ENCODE measurements at places on chromosomes 11 and 22.

DNA sequence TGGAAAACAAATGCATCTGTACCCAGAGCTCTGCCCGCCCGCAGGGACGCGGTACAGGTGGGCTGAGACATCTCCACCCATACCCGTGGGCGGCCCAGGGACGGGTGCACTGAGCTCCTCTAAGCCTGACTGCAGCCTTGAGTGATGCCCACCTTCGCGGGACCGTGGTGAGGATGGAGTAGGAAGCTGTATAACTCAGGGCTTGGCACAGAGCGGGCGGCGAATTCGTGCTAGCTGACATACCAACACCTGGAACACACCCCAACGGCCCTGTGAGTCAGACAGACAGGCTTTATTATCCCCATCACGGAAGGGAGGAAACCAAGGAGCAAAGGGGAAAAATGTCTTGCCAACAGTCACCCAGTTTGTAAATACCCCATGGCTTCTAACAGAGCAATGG is 61.9 kb downstream of the SMCO4 start:
- DNase-seq = no peak

DNA sequence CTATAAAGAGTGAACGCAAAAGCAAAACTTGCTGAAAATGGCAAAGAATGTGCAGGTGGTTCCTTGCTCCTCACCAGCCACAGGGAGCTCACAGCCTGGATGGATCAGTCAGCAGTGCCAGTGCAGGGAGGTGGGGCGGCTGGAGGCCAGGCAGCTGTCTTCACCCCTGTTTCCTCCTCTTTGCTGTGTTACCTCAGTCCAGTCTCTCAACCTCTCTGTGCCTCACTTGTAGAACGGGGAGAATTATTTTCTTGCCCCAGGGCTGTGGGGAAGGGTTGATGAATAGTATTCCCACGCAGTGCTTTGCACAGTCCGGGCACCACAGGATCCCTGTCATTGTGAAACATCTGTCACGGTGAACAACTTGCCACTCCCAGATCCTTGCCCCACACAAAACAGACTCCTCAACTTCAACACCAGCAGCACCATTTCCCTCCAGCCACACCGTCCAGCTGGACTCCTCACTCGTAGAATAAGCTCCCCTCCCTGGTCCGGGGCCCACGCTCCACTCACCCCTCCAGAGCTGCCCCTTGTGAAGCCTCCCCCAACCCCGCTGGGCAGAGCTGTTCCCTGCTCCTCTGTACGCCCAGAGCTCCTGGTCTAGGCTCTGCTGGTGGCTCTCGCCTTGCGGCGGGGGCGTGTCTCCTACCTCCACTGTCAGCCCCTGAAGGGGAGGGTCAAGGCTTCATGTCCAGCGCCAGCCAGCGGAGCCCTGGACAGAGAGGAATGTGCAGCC is 27.7 kb downstream of the MPPED1 start:
- DNase-seq = no peak

DNA sequence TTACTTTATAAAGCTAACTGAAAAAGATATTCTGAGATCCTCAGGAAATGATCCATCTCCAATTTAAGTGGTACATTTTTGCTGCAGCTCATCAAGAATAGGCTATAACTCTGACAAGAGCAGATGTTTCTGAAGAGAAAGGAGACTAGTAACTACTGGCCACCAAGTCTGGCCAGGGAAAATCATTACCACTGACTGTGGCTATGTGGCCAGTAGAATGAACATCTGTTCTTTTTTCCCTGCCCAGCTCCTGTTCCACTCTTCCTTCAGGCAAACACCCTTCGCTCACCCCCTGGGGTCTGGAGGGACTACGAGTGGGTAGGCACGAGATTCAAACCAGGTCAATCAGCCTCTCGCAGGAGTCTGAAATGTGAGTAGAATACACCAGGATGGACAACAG is 23.9 kb downstream of the TMEM123 start:
- no peak for DNase-seq

- DNase-seq = no peak
These were observed 33.7 kb downstream of the A4GALT start for GRCh38 chr22:42686756-42687491.

GRCh38 chr11:64787526-64788320 is 9.4 kb upstream of the SF1 start:
- peak; percentile 53 for DNase-seq

GRCh38 chr11:127485541-127485940 is 485.0 kb upstream of the KIRREL3 start:
- DNase-seq = no peak

DNA sequence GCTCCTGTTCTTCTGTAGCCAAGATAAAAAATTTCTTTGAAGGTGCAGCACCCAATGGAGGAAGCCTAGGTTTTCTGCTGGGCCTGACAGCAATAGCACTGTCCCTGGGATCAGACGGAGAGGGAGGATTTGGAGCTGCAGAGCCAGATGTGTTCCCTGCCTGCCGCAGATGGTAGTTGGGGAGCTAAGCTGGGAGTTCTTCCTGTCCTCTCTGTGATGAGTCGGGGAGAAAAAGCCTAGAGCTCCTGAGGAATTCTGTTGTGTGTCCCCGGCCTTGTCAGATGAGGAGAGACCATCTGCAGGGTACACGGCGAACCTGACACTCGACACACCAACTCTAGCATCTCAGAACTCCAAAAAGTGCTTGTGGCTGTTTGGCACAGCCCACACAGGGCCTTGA is 103.8 kb upstream of the CRYBB3 start:
- DNase-seq = no peak

- no peak for DNase-seq
These were observed 76.4 kb downstream of the KCNQ1 start for GRCh38 chr11:2521081-2521732.

GRCh38 chr11:44942029-44942955 is 8.4 kb downstream of the TP53I11 start:
- no peak for DNase-seq

GRCh38 chr11:32602657-32603415 is 19.2 kb downstream of the EIF3M start:
- no peak for DNase-seq

DNA sequence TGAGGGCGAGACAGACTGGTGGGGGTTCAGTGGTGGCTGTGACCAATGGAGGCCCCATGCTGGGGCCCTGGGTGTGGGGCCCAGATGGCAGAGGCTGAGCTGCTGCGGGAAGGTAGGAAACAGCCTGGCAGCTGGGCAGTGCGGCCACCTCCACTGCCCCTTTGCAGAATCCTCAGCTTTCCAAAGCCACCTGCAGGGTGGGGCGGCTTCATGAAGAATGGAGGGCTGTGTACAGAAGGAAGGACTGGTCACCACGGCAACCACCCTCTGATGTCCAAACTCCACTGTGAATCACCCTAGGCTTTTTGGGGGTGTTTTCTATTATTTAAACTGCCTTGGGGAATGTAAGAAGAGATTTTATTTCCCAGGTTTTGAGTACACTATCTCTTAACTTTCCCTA is 166.3 kb upstream of the NAV2 start:
- no peak for DNase-seq

DNA sequence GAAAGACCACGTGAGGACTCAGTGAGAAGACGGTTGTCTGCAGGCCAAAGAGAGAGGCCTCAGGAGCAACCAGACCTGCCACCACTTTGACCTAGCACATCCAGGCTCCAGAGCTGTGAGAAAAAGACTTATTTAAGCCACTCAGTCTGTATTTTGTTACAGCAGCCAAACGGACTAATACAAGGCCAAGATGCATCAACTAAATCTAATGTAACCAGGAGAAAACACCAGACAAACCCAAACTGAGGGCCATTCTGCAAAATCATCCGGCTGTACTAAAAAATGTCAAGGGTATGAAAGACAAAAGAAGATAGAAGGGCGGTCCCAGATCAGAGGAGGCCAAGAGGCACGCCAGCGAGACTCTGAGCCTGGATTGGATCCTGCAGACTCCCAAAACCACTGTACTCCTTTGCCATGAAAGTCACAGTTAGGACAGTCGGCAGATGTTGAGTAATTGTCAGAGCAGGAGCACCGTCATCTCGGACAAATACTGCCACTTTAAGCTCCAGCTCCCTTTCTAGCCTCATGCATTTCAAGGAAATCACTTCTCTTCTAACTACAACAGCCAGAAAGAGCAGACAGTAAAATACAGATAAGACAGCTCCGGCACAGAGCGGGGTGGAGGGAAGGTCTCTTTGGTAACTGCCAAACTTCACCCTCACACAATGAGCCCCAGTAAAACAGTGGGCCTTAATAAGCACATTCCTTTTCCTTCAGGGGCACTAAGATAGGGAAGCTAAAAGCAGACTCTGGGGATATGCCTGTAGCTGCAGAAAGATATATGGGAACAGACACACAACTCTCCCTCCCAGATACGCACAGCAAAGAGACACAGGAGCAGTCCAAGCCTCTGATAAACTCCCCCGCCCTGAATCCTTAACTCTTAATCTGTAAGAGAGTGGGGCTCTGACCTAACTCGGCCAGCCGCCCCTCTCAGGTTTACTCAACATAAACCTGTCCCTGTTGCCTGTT is 3.5 kb upstream of the ZP1 start:
- DNase-seq = no peak
